ENCODE measurements at places on chromosomes 4 and X.
A peak's percentile ranks its signal among the peaks of the same experiment; 100 is the strongest.

GRCh38 chrX:40467454-40467853 lies 113.3 kb upstream of the ATP6AP2 start:
- DNase-seq = no peak

GRCh38 chr4:102734591-102735385 lies 26.0 kb downstream of the MANBA start:
- no peak for DNase-seq

GRCh38 chr4:119489305-119489704 lies 139.3 kb downstream of the PDE5A start:
- DNase-seq = no peak

- no peak for DNase-seq
Measured at GRCh38 chr4:32192363-32192762, 1472.2 kb downstream of the PCDH7 start.

DNA sequence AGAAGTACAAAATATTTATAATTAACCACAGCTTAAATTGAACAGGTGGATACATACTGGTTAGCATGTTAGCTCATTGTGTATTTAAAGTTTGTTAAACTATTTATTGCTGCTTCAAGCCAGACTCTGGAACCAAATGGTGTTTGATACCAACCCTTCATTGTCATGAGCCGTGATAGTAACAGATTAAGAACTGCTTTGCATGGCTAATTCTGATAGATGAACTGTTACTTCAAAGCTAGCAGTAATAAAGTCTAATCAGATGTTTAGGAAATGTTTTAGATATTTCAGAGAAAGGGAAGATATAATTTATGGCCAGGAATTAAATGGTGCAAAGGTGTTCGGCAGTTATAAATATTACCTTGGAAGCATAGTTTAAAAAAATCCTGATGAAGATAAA lies 676.1 kb upstream of the ATOH1 start:
- DNase-seq = no peak

- no peak for DNase-seq
Measured at GRCh38 chrX:119638725-119639471, 32.7 kb upstream of the NKRF start.

DNA sequence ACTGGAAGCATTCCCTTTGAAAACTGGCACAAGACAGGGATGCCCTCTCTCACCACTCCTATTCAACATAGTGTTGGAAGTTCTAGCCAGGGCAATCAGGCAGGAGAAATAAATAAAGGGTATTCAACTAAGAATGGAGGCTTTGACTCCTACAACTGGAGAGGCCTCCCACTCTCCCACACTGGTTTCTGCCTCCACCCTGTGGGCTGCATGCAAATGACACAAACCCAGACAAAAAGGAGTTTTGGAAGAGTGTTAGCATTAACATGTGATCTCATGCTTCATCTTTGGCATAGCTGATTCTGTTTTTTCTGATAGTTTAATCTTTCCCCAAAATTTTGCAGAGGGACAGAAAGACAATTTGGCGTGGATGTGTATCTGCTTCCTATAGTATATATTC lies 80.8 kb upstream of the IQCM start:
- no peak for DNase-seq

- DNase-seq = no peak
Measured at GRCh38 chr4:130850019-130850524, 1754.1 kb downstream of the C4orf33 start.

DNA sequence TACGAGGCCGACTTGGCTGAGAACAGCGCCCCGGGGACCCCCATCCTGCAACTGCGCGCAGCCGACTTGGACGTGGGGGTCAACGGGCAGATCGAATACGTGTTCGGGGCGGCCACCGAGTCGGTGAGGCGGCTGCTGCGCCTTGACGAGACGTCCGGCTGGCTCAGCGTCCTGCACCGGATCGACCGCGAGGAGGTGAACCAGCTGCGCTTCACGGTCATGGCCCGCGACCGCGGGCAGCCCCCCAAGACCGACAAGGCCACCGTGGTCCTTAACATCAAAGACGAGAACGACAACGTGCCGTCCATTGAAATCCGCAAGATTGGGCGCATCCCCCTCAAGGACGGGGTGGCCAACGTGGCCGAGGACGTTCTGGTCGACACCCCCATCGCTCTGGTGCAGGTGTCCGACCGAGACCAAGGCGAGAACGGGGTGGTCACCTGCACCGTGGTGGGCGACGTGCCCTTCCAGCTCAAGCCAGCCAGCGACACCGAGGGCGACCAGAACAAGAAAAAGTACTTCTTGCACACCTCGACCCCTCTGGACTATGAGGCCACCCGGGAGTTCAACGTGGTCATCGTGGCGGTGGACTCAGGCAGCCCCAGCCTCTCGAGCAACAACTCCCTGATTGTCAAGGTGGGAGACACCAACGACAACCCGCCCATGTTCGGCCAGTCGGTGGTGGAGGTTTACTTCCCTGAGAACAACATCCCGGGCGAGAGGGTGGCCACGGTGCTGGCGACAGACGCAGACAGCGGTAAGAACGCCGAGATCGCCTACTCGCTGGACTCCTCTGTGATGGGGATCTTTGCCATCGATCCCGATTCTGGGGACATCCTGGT lies 2.4 kb downstream of the PCDH7 start:
- DNase-seq = no peak

DNA sequence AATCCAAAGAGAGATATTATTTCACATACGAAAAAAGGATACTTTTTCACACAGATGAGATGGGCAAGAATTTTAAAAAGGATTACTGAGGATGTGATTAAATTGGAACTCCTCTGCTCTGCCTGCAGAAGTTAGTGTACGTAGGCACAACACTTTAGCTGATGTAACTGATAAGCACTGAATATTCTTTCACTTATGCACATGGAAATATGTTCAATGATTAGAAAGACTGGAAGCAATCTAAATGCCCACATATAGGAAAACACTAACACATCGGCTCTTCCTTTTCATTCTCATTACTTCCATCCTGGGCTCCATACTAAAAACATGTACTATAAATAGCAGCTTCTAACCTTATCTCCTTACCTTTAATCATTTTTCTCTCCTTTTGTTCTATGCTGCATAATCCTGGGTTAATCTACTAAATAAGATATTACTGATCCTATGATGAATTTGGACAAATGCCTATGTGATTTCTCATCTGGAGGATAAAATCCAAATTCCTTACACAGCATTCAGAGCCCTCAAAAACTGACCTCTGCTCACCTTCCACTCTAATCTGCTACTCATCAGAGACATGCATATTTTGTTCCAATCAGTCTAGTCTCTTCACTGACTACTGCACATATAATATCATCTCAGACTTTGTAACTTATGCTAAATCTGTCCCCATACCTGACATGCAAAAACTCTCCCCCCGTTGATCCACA lies 197.8 kb downstream of the PDGFC start:
- DNase-seq = no peak

DNA sequence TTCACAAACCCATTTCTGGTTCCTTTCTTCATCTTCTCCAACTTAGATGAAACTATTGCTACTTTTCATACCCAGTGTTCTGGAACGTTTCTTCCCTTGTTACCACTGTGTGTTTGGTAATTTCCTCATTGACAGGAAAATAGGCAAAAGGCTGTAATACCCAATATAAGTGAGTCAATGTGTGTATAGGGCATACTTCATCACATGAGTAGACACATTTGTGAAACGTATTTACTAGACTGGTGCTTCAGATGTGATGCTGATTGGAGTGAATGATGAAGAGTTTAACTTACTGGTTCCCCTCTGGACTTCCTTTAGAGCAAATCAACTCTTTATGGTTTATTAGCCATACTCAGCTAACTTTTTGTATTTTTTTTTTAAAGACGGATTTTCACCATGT lies 195.1 kb upstream of the ATP6AP2 start:
- no peak for DNase-seq

DNA sequence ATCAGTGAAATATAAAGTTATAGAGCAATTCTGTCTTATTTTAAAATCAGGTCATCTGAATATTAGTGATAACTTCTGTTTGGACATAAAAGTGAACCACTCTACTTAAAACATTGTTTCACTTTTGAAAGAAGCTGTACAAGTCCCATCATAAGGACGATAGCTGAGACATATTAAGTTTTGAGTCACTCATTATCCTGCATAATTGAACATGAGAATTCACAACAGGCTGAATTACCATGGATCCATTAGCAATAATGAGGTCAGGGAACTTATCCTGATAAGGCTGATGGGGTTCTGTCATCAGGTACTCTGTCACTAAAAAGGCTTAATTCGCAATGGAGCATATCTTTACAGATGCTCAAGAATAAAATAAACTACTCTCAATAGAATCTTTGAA lies 80.4 kb downstream of the REELD1 start:
- no peak for DNase-seq

GRCh38 chrX:45596188-45596808 lies 395.6 kb upstream of the DIPK2B start:
- DNase-seq = no peak

- no peak for DNase-seq
Measured at GRCh38 chr4:821631-822030, 4.3 kb downstream of the CPLX1 start.

- no peak for DNase-seq
Measured at GRCh38 chrX:41259516-41259915, 74.4 kb upstream of the DDX3X start.

- DNase-seq = peak; percentile 37
Measured at GRCh38 chr4:1746265-1746691, 25.0 kb downstream of the TACC3 start.

GRCh38 chr4:176540814-176541213 lies 221.0 kb downstream of the SPCS3 start:
- no peak for DNase-seq

DNA sequence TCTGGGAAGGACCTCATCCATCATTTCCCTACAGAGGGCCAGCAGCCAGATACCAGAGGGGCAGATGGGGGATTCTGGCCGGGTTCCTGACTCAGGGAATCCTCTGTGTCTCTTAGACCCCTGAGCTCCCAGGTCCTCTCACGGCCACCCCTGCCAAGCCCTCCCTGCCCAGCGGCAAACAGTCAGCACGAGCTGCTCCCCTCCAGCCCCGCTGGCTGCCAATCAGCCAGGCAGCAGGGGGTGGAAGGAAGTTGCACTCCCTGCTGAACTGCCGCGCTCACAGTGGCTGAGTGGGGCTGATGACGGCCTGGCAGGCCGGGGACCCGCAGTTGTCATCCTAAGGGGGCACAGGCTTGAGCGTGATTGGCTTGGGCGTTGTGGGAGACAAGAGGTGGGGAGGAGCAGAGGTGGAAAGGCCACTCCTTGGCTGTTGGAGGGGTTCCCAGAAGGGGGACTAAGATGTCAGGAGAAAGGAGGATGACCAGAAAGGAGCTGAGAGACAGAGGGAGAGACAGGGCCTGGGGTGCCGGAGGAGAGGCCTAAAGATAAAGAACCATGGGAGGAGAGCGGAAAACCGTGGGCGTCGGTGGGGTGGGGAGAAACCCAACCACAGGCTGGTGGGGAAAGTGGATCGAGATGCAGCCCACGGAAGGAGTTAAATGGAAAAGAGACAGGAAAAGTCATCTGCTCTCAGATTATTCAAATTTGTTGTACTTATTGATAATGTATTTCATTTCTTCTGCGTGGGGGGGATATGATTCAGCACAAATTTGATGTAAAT lies 4.4 kb upstream of the CCDC149 start:
- DNase-seq = no peak

- no peak for DNase-seq
Measured at GRCh38 chr4:86972997-86973396, 38.2 kb downstream of the AFF1 start.

DNA sequence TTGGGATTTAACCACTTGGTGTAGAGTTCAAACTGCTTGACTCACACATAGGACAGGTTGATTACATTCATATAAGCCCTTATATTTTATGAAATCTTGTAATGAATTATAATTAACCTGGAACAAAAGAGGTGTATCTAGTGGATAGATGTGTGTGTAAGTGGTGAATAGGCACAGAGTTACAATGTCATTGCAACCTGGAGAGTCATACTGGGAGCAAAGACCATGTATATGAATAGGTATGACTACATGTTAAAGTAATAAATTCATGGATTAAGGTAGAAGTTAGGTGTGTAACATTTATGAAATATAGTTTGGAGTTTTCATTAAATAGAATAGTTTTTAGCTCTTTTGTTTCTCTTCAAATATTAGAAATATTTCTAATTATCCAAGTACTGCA lies 26.1 kb downstream of the RAP1GDS1 start:
- no peak for DNase-seq

- no peak for DNase-seq
Measured at GRCh38 chrX:92213786-92214185, 434.6 kb downstream of the PCDH11X start.

DNA sequence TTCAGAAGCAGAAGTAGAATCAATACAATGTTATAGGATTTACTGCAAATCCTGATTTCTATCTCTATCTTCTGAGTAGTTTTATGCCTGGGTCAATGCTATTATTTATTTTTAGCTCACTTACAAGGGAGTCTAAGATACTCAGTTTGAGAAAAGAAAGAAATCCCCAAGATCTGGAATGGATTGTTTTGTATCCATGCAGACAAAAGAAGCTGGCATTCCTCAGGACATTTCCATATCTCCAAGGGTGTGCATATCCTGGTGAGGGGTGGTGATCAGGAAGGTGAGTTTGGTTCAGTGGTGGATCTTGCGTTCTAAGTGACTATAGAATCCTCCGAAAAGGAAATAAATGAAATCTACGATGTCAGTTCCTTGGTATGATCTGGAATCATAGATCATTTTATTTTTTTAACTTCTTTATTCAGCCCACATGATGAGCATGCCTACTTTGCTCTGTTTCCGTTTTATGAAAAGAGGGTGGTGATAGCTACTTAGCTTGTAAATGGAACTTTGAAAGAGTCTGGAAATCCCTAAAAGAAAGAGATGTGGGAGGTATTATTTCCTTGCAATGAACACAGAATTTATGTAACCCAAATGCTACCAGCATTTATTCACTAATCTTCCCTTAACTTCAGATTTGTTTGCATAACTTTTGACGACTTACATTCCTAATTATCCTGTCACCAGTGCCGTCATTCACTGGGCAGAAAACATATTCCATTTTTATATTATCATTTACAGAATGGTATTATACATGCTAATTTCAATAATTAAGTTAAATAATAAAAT lies 81.1 kb upstream of the RAPGEF2 start:
- DNase-seq = no peak

DNA sequence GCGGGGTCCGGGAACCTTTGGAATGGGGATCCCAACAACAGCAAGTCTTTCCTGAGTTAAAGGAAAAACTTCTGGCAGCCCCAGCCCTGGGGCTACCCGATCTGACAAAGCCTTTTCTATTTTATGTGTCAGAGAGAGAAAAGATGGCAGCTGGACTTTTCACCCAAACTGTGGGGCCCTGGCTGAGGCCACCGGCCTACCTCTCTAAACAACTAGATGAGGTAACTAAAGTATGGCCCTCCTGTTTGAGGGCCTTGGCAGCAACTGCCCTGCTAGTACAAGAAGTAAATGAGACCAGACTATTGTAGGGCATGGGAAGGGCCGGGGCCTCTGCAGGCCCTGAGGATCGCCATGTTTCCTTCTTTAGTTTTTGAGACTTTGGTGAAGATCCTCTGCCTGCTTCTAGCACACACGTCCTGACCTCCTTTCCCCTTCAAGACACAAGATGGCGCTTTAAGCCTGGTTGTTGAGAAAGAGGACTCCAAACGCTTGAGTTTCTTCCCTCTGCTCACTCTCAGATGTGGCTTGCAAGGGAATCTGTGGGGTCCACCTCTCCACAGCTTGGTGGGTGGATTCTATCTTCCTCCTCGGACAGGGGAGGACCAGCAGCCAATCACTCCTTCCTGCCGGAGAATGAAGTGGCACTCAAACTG lies 18.5 kb upstream of the DRD5 start:
- DNase-seq = no peak

Measured in activated CD8-positive, alpha-beta memory T cell treated with anti-CD3 and anti-CD28 coated beads for 1 hour (primary cell).